ENCODE measurements at places on chromosomes 3 and 15.

- no peak for DNase-seq
Observed at GRCh38 chr3:39757307-39757706, 52.1 kb upstream of the MYRIP start.

DNA sequence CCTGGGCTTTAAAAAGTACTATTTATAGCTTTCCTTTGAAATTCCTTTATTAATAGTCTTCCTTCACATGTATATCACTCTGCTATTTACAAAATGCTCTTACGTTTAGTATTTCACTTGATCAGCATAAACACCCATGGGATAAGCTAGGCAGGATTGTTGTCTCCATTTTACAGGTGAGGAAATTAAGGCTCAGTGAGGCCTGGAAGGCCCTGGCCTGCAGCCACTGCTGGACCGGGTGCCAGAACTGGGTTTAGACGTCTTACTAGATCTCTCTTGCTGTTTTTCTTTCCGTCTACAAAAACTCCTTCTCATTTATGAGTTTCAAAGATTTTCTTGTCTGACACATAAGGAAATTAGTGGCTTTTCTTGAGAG lies 236.4 kb downstream of the LPP start:
- no peak for DNase-seq

- DNase-seq, result no peak
Observed at GRCh38 chr15:65659502-65660052, 37.8 kb downstream of the SLC24A1 start.

DNA sequence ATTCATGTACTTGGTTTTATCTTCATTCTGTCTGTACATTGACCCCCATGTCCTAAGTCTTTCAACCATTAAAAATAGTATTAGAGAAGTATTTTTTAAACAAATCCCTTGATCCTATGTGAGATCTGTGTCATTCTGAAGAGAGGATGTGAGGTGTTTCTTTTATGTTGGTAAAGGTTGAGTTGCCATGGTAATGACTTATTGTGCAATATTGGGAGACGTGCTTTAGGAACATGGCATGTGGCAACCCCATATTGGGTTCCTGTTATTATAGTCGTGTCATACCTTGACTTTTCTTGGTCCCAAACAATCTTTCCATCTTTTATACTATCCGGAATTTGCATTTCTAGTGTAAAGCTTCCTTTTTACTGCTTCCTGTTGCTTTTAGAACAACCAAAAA lies 203.1 kb downstream of the KCNAB1 start:
- no peak for DNase-seq

DNA sequence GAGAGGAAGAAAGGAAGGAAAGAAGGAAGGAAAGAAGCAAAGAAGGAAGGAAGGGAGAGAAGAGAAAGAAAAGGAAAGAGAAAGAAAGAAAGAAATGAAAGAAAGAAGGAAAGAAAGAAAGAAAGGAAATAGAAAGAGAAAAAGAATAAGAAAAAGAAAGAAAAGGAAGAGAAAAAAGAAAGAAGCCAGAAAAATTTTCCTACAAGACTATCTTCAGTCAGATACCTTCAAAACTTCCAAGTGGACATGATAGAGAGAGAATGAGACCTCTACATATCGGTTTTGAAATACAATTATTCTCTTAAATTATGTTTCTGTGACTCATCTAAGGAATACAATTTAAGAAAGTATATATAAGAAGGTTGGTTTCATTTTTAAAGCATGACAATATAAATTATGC lies 1369.0 kb downstream of the ZPLD1 start:
- no peak for DNase-seq

DNA sequence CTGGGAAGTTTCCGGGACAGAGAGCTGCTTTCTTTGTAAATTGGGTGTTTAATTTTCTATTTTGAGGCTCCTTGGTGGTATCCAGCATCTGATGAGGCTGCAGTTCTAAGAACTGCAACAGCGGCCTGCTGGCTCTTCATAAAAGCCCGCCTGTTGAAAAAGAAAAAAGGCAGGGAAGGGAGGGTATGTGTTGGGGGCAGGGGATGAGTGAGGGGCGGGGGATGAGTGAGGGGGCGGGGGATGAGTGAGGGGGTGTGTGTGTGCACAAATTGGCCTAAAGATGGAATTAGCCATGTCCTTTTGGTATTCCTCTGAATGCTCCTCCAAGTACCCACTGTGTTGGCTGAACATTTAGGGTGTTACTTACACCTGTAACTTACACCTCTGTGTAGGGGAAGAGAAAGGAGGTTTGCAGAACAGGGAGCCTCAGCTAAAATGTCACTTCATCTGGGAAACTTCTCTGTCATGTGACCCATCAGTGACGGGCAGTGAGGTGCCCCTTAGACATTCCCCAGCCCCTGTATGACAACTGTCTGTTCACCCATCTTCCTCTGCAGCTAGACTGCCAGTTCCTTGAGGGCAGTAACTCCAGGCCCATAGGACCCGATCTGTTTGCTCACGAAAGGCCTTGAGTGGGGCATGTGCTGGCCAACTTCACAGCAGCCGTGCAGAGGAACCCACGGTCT lies 57.6 kb downstream of the LRIG1 start:
- DNase-seq, result no peak

GRCh38 chr3:101262393-101263240 lies 57.8 kb downstream of the IMPG2 start:
- no peak for DNase-seq

DNA sequence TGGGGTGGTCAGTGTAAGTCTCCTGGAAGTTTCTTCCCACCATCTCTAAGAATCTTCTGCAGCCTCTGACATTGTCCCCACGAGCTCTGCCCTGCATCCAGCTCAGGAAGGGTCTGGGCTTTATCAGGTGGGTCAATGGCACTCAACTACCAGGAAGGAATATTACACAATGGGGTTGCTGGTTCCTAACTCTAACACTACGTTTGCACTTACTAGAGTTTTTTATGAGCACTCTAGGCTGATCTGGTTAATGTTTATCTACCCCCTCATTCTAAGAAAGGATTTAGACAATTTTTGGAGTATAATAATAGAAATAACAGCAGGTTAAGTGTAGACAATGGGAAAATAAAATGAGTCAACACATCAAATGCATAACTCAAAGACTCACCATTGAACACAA lies 411.1 kb upstream of the RGMA start:
- DNase-seq, result no peak

DNA sequence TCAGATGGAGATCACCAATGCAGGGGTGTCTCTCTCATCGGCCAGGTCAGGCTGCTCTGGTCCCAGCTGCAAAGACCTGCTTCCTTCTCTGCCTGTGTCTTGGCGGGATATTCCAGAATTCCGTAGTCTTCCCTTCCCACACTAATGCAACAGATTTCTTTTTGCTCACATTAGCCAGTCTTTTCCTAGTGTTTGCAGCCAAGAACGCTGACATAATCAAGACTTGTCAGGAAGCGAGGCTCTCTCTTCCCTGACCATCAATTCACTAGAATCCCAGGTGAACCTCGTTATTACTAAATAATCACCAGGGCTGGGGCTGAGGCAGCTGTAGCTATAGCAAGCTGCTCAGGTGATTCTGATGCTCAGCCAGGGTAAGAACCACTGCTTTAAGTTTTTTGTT lies 43.2 kb upstream of the ACKR4 start:
- DNase-seq, result no peak

DNA sequence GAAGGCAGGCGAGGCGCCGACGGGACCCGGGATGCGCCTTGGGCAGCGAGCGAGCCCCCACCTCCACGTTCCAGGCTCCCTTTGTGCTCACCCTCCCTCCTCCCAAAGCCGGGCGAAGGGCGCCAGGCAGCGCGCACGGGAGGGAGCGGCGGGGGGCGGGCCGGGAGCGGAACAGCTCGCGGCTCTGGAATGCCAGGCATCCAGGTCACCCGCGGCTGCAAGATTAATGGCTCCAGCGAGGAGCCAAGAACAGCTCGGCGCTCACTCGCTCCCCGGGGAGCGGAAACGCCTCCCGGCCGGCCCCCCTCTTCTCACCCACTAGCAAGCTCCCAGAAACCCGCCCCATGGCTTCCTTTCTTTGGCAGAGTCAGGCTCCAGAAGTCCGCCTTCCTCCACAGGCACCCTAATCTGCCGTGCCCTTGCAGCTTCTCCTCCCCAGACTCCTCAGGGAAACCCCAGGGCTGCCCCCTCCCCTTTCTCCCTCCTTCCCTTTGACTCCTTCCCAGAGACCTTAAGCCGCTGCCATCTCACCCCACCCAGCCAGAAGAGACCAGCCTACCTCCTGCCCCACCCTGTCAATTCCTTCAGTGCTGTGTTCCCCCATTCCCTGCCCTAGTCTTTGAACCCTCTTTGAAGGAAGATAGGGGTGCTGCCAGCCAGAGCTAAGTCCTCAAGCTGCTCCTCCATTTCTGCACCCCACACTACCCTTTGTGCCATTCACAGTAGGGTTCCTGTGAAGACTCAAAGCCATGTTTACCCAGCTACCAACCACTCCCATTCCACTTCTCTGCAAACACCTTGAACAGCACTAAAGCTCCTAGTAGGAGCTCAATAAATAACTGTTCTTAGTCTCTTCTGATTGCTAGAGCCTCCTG lies 9.9 kb downstream of the AMOTL2 start:
- DNase-seq, result no peak

GRCh38 chr3:185062191-185062590 lies 90.7 kb downstream of the C3orf70 start:
- DNase-seq, result no peak

All from activated CD8-positive, alpha-beta memory T cell treated with anti-CD3 and anti-CD28 coated beads, Interleukin-2, amount 10 ng/mL, durations not matched to agents 7 days and 5 days (primary cell).